ENCODE measurements at places on chromosomes 7 and 10. TPM values are rescaled to one million over a fixed set of nuclear protein-coding genes. Genes with fewer than 3 reads are reported as not detected.

The PDK4 gene
- 45.0 TPM for total RNA-seq

The KLF14 gene
- not detected for total RNA-seq

The LRGUK gene
- 3.8 TPM for total RNA-seq

The MSANTD7 gene
- total RNA-seq, result 9.5 TPM

The OPALIN gene
- total RNA-seq, result not detected

The BUB3 gene
- 60.8 TPM for total RNA-seq

The SYT15 gene
- total RNA-seq, result 12.7 TPM

DNA sequence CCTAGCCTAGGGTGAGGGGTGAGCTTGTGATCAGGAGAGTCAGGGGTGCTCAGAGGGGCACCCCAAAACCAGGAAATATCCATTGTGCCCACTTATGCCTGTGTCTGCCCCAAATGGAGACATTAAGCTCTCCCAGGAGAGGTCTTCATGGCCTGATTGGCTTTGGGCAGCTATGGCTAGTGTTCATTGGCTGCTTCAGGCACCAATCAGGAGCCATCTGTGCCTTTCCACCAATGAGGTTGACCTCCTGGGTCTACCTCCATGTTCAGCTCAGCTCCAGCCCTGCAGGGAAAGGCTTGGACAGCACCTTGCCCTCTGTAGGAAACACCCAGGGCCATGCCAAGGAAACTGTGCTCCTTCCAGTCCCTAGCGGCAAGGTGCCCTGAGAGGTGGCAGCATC, 23.9 kb upstream of the HSPB1 start:
- H3K4me3 ChIP-seq, result no peak overlapping the region
- H3K4me1 ChIP-seq, result no peaks in the 10 kb centered on the region
- no peaks in the 10 kb centered on the region for H3K36me3 ChIP-seq
- no peak for DNase-seq
- peaks cover 20% of the 10 kb centered on the region for H3K27me3 ChIP-seq
- no peak overlapping the region for H3K27ac ChIP-seq

- no peak overlapping the region for H3K4me3 ChIP-seq
- H3K27ac ChIP-seq, result no peak overlapping the region
- no peaks in the 10 kb centered on the region for H3K4me1 ChIP-seq
- H3K27me3 ChIP-seq, result no peaks in the 10 kb centered on the region
- no peaks in the 10 kb centered on the region for H3K36me3 ChIP-seq
- no peak for DNase-seq
These were observed 36.3 kb downstream of the CADPS2 start for GRCh38 chr7:122849957-122850328.

DNA sequence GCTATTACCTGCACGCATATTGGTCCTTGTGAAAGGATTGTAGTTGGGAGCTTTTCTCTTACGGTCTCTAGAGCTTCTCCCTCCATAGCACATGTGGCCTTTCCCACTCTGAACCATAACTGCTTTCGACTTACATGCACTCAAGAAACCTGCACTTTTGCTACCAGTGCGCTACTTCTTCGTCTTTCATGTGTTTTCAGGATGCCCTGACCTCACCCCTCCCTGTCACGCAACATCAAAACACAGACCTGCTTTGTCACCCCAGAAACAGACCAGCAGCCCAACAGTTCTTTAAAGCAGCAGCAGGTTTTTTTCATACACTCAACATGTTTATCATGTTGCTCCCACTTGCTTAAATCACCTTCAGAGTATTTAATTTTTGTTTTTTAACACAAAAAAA, 243.5 kb upstream of the TCF7L2 start:
- no peaks in the 10 kb centered on the region for H3K27me3 ChIP-seq
- DNase-seq, result no peak
- no peak overlapping the region for H3K27ac ChIP-seq
- no peak overlapping the region for H3K4me3 ChIP-seq
- H3K4me1 ChIP-seq, result no peaks in the 10 kb centered on the region

GRCh38 chr10:119483839-119484238, 58.7 kb downstream of the RGS10 start:
- H3K27me3 ChIP-seq, result no peaks in the 10 kb centered on the region
- H3K27ac ChIP-seq, result no peak overlapping the region
- H3K4me3 ChIP-seq, result no peak overlapping the region
- no peak for DNase-seq
- no peaks in the 10 kb centered on the region for H3K36me3 ChIP-seq

DNA sequence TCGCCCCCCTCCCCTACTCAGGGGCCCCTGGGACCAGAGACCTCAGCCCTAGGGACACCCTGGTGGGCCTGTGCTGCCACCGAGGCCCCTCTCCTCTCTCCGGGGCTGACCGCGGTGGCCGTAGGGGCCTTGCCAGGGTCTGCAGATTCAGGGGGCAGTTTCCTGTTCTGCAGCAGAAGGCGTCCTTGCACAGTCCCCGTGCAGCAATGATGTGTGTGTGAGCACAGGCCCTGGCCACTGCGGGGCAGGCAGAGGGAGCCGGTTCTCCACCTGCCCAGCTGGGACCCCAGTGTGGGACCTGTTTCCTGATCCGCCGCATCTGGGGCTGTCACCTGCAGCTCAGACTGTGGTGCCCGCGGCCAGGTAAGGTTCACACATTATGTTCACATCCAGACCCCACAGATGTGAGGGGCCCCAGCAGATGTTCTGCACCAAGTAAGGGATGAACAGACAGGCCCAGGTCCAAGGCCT, 60.7 kb upstream of the DNAJB6 start:
- H3K36me3 ChIP-seq, result peaks cover 2% of the 10 kb centered on the region
- H3K4me1 ChIP-seq, result peaks cover 5% of the 10 kb centered on the region
- H3K27me3 ChIP-seq, result no peaks in the 10 kb centered on the region
- no peak overlapping the region for H3K27ac ChIP-seq
- no peak overlapping the region for H3K4me3 ChIP-seq
